ENCODE measurements at places on chromosomes 5 and 9.

GRCh38 chr5:138338411-138339090, 485 bp downstream of the FAM53C start:
- DNase-seq: no peak

- DNase-seq: no peak
Measured at GRCh38 chr5:133336121-133336968, 276.0 kb downstream of the FSTL4 start.

GRCh38 chr9:115262477-115262876, 144.5 kb upstream of the TNC start:
- DNase-seq: peak; percentile 68

DNA sequence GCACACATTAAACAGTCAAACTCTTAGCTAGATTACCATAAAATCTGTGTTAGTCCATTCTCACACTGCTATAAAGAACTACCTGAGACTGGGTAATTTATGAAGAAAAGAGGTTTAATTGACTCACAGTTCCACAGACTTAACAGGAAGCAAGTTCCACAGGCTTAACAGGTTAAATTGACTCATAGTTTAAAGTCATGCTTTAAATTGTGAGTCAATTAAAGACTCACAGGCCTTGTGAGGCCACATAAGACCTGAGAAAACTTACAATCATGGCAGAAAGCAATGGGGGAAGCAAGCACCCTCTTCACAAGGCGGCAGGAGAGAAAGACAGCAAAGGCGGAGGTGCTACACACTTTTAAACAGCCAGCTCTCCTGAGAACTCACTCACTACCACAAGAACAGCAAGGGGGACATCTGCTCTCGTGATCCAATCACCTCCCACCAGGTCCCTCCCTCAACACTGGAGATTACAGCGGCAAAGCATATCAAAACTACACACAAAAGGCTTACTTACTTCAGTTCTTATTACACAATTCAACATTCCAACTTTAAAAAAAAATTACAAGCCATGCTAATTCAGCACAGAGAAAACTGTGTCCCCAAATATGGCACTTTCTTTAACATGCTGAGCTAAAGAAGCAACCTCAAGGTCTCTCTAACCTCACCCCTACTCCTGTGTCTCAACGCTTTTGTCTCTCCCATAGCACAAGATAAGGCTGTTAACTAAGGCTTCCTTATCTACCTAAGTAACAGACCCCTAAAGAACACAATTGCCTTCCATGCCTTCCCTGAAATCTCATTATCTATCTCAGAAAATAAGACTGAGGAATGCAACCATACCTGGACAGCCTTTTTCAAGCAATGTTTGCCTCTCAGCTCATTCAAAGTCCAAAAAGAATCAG, 805.1 kb downstream of the NR2F1-AS1 start:
- no peak for DNase-seq

- no peak for DNase-seq
Measured at GRCh38 chr5:126120939-126121338, 302.3 kb upstream of the GRAMD2B start.
